ENCODE measurements at places on chromosomes 6 and 20. TPM values are rescaled to one million over a fixed set of nuclear protein-coding genes. Genes with fewer than 3 reads are reported as not detected.

DNA sequence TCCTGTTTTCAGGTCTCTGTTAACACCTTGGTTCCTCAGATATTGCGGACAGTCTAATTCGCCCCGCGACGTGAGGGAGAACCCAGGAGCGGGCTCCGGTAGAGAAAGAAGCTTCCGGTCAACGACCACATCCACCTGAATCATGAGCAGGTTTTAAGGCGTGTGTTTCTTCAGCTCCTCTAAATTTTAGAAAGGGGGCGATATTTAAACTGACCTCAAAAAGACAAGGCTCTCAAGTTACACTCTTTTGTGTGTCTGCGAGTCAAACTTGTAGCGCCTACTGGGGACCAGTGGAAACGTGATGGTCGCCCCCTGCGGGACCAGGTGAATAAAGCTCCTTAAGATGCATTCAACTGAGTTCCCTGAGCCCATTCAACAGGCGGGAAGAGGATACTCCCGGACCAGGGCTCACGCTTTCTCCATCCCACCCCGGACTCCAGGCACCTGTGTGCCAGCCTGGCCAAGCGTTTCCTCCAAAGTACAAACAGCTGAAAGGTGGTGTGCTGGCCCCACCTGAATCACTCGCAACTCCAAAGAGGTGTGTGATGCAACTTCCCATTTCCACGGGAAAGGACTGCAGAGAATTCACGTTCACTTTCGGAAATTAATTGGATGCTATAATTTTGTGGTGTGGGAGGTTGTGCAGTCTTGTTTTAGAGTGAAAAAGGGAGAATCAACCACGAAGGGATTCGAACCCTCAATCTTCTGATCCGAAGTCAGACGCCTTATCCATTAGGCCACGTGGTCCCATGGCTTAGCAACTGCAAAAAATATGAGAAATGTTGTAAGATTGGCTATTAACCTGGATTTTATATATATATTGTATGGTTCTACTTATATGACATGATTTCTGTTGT is 17.0 kb downstream of the GPX5 start:
- DNase-seq: no peak

- DNase-seq: no peak
Measured at GRCh38 chr6:169189686-169190085, 64.0 kb downstream of the THBS2 start.

GRCh38 chr20:35359335-35359950 is 52.3 kb downstream of the UQCC1 start:
- no peak for DNase-seq

GRCh38 chr6:4377603-4378002 is 242.2 kb upstream of the ECI2 start:
- DNase-seq: no peak

Gene PPP1R10
- total RNA-seq: 27.1 TPM
